CD4-positive, alpha-beta T cell (primary cell): ENCODE measurements at places on chromosomes 12 and 14. TPM values are rescaled to one million over a fixed set of nuclear protein-coding genes. Genes with fewer than 3 reads are reported as not detected.

DNA sequence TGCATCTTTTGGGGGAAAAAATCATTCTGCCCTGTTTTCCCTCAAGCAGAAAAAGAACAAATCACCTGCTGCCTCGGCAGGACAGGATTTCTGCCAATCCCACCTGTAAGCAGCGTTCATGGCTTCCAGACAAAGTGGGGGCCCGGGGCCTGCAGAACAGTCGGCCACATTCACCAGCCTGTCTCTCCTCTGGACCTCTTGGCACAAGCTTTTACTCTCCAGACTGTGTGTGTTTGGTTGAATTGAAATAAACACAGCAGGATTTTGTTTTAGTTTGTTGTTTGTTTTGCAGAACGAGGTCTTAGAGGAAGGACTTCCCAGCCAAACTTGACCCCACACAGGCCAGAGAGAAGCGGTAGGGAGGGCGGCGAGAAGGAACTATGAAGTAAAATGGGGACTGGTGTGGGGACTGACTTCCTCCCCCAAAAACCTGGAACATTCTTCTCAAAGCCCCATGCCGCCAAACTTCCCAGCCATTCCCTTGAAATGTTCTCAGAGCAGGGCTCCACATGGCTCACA lies 41.7 kb upstream of the FOS start:
- no peak for DNase-seq

GRCh38 chr12:98185606-98186005 lies 329.8 kb upstream of the TMPO start:
- no peak for DNase-seq

DNA sequence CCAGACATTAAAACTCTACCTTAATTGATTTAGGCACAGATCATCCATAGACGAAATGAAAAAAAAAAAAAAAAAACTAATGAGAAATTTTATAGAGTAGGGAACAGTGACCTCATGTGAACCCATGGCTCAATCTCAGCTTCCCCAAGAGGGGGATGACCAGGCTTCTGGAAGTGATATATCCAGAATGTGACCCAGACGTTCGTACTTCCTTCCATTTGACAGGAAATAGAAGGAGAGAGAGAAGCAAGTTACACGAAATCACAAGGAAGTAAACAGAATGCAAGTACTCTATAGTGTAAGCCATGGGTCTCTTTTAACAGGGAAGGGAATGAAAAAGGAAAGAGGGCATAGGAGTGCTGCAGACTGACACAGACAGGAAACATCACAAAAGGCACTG lies 10.1 kb downstream of the FOXN3 start:
- no peak for DNase-seq

DNA sequence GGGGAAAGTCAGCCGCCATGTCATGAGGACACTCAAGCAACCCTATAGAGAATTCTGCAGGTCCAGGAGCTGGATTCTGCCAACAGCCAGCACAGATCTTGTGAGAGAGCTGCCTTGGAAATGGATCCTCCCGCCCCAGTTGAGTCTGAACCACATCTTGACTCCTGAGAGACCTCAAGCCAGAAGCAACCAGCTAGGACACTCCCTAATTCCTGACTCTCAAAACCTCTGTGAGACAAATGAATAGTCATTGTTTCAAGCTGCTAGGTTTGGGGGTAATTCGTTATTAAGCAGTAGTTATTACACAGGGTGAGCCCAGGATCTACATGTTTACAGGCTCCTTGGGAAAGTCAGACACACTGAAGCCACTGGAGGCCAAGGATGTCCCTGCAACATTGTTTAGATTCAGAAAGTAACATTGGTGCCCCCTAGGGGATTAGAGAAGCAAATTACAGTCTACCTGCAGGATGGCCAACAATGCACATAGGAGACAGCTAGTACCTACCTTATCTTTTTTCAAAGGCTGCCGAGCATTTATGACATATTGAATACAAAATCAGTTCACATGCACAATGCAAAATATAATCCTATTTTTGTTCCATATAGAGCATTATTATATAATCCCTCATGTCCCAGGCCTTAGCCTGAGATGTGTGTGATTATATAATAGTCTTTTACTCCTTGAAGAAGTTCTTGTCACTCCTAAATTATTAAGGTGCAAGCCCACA lies 57.9 kb upstream of the FICD start:
- DNase-seq, result no peak

DNA sequence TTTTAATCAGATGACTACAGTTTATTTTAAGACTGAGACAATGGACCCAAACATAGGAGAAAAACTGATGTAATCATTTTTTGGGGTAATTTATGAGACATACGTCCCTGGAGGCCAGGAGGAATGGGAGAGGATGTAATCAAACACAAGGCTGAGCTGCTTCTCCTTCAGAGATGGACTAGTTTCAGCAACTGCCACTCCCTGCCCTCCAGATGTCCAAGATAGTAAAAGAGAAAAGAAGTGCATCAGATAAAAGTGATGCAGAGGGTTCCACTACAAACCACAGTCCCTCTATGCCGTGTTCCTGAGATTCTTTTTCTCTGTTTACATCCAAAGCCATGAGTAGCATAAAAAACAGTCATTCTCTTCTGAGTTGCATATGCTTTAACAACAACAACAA lies 101.1 kb downstream of the DACT1 start:
- DNase-seq, result no peak

- DNase-seq, result no peak
Measured at GRCh38 chr12:121088195-121088585, 44.5 kb upstream of the P2RX7 start.

GRCh38 chr12:2136901-2137300 lies 84.1 kb downstream of the CACNA1C start:
- no peak for DNase-seq

GRCh38 chr12:98767248-98767647 lies 122.2 kb downstream of the APAF1 start:
- DNase-seq, result no peak

DNA sequence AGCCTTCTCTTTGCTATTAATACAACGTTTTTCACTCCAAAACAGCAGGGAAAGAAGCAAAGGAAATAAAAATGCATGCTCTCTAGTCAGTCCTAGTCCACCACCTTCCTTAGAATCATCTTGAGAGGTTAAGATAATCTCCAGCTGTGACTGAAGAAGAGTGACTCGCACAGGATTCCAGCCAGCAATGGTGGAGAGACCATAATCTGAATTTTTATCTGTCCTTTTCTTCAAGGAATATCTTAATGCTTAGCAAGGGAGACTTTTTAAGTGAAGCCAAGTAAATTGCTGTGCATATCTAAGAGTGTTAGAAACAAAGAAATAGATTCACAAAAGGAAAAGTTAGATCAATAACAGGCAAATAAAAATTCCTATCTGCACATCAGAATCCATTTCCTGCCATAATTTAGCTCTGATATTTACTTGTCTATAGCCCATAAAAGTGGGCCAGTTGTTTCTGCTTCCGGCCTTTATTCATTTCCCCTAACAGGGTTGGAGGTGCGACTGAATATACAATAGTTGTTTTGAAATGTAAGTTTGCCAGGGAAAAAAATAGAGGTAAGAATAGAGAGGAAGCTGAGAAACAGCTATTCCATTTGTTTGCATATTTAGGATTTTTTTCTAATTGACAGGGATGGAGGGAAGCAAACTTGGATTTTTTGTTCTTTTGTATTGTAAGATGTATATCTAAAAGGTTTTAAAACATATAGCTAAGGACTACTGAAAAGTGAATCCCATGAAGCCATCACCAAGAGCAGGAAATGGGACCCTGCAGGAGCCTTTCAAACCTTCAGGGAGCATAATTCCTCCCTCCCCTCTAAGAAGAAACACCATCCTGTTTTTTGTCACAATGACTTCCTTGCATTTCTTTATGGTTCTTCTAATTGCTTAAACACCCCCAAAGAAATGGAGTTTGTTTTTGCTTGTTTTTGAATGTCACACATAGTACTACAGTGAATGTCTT lies 154.0 kb downstream of the ITPR2 start:
- DNase-seq, result no peak

DNA sequence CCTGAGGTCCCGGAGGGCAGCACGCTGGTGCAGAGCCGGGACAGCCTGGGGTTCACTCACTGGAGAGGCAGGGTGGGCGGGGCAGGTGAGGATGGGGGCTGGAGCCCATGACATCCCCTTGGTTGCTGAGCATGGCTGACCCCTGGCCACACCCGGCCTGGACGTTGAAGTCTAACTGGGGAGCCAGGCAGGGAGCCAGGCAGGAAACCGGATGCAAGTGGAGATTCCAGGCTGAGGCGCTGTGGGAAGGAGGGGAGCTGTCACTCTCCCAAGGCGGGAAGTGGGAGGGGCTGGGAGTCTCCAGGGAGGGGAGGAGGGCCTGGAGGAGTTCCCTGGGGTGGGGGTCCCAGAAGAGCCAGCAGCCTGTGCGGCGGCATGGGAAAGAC lies 7.7 kb upstream of the INF2 start:
- DNase-seq, result no peak

GRCh38 chr12:121025442-121026226 lies 9.3 kb upstream of the C12orf43 start:
- DNase-seq, result no peak

DNA sequence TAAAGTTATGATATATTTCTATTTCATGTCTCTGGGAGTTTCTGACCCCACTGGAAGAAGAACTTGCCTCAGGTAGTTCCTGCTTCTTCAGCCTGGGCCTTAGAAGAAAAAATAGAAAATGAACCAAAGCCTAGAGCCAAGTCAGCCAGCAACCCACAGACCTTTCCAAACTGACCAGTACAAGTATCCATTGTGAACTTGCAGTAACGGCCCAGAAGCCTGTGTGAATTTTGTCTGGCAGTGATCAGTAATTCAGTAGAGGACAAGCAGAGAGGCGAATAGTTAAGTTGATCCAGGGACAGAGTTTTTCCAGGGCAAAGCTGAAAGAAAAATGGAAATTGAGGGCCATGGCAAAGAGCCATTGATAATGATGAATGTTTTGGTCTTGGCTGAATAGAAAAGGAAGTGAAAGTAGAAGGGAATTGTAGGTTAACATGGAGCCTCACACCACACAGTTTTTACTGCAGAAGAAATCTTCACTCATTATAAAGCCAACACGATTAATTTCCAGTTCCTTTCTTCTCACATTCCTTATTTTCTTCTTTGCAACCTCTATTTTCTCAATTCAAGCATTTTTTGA lies 311.8 kb downstream of the BTG1 start:
- no peak for DNase-seq

DNA sequence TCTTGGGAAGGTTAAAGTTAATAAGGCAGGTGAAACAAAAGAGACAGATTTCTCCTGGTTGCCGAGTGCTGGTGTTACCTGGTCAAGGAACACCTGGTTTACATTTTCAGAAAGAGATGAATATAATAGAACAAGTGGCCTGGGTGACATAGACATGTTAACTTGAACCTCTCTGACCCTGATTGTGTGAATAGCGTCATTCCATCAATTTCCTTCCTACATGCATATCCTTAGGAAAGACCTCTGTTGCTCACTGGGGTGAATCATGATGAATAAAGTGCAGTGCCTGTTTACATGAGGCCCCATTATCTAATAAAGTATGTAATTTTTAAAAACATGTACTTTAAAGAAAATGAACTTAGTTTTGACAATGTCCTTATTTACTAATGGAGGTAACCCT lies 1822.9 kb upstream of the FLRT2 start:
- DNase-seq, result no peak

GRCh38 chr14:36834293-36834692 lies 172.6 kb downstream of the PAX9 start:
- DNase-seq, result no peak

GRCh38 chr12:112537710-112538396 lies 119.1 kb downstream of the PTPN11 start:
- no peak for DNase-seq

- DNase-seq, result no peak
Measured at GRCh38 chr12:124240493-124240892, 54.4 kb upstream of the RFLNA start.

- DNase-seq, result no peak
Measured at GRCh38 chr14:34711796-34712712, 2.3 kb downstream of the CFL2 start.

GRCh38 chr12:124231980-124232653 lies 62.8 kb upstream of the RFLNA start:
- no peak for DNase-seq

DNA sequence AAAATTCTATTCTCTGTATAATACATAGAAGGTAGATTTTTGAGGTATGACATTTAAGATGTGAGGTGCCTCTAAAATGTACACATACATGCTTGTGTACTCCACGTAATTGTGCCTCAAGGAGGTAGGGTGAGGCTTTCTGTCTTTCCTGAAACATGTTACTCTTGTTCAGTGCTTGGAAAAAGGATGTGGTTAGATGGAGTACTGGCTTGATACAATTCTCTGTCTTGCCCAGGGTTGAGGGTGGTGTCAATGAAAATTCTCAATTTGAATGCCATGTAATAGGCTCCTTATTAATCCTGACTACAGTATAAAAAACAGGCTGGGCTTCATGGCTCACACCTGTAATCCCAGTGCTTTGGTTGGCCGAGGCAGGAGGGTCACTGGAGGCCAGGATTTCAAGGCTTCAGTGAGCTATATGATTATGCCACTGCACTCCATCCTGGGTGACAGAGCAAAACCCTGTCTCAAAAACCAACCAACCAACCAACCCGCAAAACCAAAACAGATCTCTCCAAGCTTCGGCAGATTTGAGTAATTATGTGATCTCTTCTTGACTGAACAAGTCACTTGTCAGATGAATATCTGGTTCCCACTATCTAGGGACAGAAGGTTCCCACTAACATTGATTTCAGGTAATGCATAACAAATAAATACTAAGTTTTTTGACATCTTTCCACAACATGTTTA lies 41.6 kb downstream of the RCOR1 start:
- DNase-seq, result no peak

- DNase-seq, result no peak
Measured at GRCh38 chr14:104398656-104399055, 180.9 kb upstream of the C14orf180 start.

- DNase-seq, result no peak
Measured at GRCh38 chr12:53098354-53098981, 1.0 kb downstream of the IGFBP6 start.

DNA sequence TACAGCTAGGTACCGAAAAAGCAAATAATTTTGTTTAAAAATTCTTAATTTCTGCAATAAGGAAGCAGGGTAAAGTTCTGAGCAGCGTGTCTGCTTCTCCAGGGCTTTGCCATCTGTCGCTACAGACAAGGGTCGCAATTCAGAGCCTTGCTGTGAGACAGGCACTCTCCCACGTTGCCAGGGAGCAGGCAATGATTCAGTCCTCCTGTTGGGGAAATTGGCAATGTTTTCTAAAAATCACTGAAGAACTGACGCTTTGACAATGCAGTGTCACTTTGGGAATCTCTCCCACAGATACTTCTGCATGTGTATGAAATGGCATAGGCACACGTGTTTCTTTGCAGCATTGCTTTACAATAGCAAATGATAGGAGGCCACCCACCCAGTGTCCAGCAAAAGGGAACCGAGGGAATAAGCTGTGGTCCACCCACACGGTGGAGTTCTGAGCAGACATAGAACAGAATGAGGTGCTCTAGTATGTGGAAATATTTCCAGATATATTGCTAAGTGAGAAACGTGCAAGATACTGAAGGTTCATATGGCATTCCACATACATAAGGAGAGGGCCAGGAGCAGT lies 16.0 kb upstream of the HIP1R start:
- no peak for DNase-seq

ZNF385A gene
- 4.7 TPM for total RNA-seq

GCN1 gene
- total RNA-seq, result 121 TPM

IRAK4 gene
- 27.3 TPM for total RNA-seq

G2E3 gene
- 24.3 TPM for total RNA-seq

CIROP gene
- not detected for total RNA-seq

LRRC43 gene
- not detected for total RNA-seq

SALL2 gene
- total RNA-seq, result 2.8 TPM

SPIC gene
- total RNA-seq, result not detected

GLS2 gene
- total RNA-seq, result 2.2 TPM
